Epithelial cell of proximal tubule (primary cell): ENCODE measurements at places on chromosomes 7 and 10. TPM values are rescaled to one million over a fixed set of nuclear protein-coding genes. Genes with fewer than 3 reads are reported as not detected.
A peak's percentile ranks its signal among the peaks of the same experiment; 100 is the strongest.

Gene NYAP1
- total RNA-seq = 0.72 and 1.2 TPM in 2 replicates

Gene ENO4
- total RNA-seq = not detected in 2 replicates

DNA sequence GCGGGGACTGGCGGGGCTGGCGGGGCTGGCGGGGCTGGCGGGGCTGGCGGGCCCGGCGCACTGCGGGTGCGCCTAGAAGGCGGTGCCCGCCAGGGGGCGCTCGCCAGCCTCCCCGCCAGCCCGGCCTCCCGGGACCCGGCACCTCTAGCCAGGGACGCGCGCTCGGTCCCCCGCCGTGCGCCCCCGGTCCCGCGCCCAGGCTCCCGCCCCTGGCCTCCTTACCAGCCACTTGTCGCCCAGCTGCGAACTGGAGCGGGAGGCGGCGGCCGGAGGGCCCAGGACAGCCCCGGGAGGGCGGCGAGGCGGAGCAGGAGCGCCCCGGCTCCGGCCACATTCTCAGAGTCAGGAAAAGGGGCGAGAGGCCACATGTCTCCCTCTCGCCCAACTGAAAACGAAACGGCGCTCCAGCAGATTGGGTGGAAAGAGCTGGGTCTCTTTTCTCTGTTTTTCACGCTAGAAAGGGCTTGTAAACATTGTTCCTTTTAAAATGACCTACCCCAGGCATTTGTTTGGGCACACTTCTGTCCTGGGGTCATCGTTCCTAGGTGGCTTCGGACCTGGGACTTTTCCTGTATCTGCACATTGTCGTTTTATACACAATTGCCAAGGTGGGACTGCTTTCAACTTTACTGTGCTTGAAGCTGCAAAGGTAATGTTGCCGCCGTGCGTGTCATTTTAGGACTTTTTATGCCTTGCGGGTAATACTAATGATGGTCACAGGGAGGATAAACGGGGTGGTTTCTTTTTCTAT is 378 bp upstream of the PRKCQ start:
- no peak for DNase-seq

DNA sequence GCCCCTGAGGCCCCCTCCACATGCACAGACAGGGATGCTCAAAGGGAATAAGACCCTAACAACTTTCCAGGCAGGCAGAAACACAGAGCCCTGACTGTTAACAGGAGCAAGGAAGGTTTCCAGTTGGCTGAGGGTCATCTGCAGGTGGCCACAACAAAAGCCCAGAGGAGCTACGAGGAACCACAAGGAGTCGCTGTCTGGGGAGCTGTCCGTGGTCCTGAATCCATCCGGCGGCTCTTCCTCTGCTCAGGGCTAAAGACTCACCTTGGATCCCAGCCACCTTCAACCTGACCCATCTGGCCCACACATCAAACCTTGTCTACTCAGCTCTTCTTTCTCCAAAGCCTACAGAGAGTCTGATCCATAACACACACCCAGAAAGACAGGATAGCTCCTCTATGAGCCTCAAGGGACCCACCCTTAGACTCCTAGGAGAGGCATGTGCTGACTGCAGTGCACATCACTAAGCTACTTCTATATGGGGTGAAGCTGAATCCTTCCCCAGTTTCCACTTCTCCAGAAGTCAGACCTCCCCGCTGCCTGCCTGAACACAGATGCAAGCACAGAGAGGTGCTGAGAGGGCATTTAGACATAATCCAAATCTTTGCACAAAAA is 104.0 kb downstream of the SLIT1 start:
- DNase-seq = no peak

DNA sequence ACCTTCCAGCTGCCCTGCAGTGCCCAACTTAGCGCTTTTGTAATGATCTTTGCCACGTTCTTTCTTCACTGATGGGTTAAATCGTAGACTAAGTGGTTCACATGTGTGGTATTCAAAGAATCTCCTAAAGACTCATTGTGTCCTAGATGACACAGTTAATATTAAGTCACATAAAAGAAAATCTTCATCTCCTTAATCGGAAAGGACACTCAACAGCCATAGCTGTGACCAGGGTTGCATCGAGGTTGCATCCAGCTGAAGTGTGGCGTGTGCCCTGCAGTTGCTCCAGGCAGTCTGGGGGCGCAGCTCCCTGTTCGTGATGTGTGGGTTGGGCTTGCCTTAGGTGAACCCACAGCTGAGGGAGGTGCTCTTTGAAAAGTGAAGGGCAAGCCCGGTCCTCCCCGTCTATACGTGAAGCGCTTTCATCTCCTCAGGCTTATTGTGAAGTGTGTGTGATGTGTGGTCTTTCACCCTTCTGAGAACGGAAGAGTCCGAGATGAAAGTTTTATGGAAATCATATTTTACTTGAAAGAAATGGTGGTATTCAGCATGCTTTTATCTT is 122.7 kb downstream of the TRRAP start:
- peak; percentile 26 for DNase-seq

DNA sequence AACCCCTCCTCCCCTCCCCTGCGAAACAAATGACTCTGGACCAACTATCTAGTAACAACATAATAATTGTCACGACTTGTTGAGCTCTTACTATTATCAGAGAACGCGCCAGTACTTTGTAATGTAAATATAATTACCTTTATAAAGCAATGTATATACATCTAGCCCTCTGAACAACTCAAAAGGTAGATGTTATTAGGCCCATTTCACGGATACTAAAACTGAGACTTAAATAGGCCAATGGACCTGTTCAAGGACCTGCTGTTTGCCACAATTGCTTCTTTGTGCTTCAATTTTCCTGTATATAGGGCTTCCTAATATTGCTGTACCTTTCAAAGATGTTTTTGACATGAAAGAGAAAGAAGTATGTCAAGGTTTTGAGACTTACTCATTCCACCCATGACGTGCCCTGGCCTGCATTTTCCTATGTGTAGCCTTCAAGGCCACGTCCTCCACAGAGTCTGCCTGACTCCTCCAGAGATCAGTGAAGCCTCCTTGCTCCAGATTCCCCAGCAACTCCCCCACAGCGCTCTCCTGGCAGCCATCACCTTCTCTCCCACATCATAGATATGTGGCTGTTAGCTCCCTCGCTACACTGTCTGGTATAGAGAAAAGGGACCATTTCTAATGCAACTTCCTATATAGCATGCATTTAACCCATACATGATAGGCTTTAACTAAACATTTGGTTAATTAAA is 156.6 kb downstream of the SKIDA1 start:
- DNase-seq = no peak

DNA sequence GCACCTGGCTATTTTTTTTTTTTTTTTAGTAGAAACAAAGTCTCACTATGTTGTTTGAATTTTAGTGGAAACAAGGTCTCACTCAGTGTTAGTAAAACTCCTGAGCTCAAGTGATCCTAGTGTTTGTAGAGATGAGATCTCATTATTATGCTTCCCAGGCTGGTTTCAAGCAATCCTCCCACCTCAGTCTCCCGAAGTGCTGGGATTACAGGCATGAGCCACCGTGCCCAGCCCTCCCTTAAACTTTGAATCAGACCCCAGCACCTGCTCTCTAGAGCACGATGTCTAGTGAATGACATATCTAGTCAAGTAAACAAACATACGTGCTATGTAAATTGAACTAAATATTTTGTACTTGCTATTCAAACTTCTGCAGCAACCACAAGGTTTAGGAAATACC is 105.6 kb upstream of the MYO3A start:
- no peak for DNase-seq
